A673 (cell line): ENCODE measurements at places on chromosomes 4 and X. TPM values are rescaled to one million over a fixed set of nuclear protein-coding genes. Genes with fewer than 3 reads are reported as not detected.

DNA sequence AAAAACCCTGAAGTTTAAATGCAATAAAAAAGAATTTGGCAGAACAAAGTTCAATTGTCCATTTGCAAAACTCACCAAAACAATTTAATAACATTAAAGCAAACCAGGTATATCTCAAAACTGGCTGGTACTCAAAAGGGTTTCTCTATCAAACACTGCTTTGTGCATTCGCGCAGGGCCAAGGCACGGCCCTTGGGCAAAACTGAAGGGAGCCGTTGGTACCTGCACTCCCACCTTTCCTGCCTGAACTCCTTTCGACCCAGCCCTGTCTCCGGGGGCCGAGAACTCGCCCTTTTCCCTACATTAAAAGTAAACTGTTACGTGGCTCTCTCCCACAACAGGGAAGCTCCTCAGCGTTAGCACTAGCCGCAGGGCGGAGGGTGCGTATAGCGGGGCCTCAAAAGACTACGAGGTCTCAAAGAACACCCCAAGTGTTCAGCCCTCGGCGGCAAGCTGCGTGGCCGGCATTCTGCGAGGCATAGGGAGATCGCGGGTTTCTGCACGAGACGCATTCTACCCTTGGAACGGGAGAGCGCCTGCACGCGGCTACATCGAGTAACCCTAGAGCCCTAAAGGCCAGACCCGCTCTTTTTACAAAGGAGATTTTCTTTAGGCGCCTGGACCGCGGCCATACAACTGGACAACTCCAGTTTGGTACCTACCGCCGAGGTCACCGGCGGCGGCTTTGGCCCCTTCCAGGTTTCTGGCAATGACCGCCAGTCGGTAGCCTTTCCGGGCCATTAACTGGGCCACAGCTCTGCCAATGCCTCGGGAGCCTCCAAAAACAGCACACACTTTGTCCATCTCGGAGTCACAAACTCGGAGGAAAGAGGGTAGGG, 550 bp downstream of the CBR4 start:
- peak; percentile 74 for DNase-seq

GABRG1 gene
- total RNA-seq = not detected in 2 replicates

ZNF330 gene
- total RNA-seq = 43.1 and 44.7 TPM in 2 replicates

TGIF2LX gene
- total RNA-seq = not detected in 2 replicates

CXorf49 gene
- not detected in 2 replicates for total RNA-seq

- DNase-seq = no peak
Observed at GRCh38 chr4:110798687-110799086, 175.8 kb upstream of the PITX2 start.

GRCh38 chr4:151905197-151905596, 144.4 kb upstream of the GATB start:
- no peak for DNase-seq

DNA sequence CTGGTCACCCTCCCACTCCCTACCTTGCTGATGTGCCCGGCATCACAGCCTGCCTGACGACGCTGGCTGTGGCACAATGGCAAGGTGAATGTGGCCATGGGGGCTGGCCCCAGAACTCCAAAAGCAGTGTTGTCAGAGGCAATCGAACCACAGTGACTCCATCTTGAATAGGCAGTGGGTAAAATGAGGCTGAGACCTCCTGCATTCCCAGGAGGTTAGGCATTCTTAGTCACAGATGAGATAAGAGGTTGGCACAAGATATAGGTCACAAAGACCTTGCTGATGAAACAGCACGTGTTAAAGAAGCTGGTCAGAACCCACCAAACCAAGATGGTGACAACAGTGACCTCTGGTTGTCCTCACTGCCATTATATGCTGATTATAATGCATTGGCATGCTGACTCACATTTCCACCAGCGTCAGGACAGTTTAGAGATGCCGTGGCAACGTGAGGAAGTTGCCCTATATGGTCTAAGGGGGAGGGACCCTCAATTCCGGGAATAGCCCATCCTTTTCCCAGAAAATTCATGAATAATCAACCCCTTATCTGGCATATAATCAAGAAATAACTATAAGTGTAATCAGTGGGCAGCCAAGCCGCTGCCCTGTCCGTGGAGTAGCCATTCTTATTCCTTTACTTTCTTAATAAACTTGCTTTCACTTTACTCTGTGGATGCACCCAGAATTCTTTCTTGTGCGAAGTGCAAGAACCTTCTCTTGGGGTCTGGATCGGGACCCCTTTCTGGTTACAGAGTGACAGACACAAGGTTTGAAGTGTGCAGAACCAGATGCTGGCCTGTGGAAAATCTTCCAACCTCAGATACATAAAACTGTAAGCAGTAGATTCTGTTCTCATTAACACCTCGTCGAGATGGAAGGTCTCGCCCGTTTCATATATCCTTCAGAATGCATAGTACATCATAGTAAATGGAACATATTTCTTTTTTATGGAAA, 26.8 kb upstream of the CLDN24 start:
- no peak for DNase-seq

ELMOD2 gene
- 37.2 and 38.1 TPM in 2 replicates for total RNA-seq

- no peak for DNase-seq
Observed at GRCh38 chr4:86809809-86810208, 39.4 kb downstream of the SLC10A6 start.

DNA sequence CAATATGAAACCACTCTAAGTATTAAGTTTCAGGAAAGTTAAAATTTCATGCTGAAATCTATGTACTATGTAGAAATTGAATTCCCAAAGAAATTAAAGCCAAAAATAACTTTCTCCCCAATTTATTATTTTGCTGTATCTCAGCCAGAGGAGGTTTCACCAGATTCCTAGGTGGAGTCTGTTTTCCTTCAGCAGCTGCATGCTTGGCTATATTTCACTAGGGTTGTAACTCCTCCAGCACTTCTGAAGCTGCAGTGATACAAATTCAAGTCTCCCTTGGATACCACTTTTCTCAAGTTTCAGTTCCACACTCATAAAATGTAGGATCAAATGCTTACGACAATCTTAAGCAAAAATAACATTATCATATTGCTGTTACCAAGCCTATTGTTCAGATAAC, 41.2 kb upstream of the ZC4H2 start:
- DNase-seq = no peak

DNA sequence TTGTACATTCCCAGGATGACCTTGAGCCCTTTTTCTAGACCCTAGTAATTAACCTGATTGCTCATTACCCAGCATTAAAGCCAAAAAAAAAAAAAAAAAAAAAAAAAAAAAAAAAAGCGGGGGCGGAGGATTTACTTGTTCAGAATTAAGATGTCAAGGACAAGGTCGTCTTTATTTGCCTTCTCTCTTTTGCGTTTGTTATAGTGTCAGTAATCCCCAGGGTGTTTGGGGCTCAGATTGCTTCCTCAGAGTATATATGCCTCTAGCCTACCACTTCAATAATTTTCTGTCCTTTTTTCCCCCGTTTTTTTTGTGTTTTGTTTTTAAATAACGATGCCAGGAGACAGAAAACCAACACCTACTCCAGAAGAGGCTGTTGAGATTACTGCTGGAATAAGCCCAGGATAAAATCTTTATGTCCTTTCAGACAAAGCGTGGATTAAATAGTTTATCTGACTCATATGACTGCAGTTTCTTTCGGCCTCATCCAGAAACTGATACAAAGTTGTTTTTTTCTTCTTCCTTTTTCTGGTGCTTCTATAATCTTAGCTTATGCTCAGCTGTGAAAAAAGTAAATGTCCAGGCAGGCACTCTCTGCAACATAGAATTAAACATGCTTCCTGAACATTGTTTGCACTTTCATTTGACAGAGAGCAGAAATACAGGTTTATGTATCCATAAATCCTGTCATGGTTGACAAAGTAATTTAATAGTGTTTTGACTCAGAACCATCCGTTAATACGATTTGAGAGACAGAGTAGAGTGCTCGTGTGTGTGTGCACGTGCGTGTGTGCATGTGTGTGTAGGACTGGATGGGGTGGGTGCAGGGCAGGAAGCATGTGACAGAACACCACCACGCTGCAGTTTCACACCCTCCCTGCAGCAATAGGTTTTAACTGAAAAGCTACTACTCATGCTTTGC, 138.6 kb downstream of the AFF1 start:
- DNase-seq = peak; percentile 34

- no peak for DNase-seq
Observed at GRCh38 chr4:106183551-106183950, 132.5 kb downstream of the TBCK start.

DNA sequence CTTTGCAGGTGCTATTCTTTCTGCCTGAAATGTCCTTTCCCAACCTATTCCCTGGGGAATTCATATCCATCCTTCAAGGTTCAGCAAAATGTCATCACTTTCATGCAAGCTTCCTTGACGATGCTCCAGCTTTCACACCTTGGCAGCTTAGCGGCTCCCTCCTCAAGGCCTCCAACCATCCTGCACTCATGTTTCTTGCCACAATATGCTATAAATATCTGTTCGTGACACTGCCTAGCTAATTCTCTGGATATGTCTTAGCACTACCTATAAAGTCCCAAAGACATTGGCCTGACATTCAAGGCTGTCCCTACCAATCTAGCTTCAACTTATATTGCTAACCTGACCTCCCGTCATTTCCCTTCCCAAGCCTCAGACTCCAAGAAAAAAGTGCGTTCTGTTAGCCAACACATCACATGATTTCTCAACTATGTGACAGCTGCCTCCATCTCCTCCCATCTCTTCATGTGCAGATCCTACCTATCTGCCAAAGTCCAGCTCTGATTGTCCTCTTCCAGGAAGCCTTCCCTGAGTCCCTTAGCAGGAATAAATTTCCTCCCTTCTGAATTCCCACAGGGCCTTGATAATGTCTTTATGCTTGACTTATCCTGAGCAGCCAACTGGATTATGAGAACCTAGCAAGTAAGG, 359.9 kb upstream of the F9 start:
- no peak for DNase-seq

SPIN2A gene
- 3.4 and 3.7 TPM in 2 replicates for total RNA-seq

- DNase-seq = no peak
Observed at GRCh38 chr4:33724685-33725084, 2519.6 kb downstream of the ARAP2 start.

TRIM61 gene
- 2.0 and 4.1 TPM in 2 replicates for total RNA-seq

ZXDA gene
- total RNA-seq = 5.3 and 5.6 TPM in 2 replicates
